ENCODE measurements at places on chromosomes 3 and 15. TPM values are rescaled to one million over a fixed set of nuclear protein-coding genes. Genes with fewer than 3 reads are reported as not detected.

Gene MINDY2
- 16.4 TPM for total RNA-seq

Gene CFAP20DC
- total RNA-seq, result 4.5 TPM

Gene MTFMT
- total RNA-seq, result 21.9 TPM

Gene MED12L
- total RNA-seq, result 1.5 TPM

Gene CCNL1
- 170 TPM for total RNA-seq

Gene ZBTB38
- total RNA-seq, result 184 TPM

Gene CFAP100
- total RNA-seq, result not detected

Gene BUB1B
- 74.5 TPM for total RNA-seq

Gene SPINK8
- not detected for total RNA-seq

Gene RPL15
- total RNA-seq, result 2,775 TPM

Gene SAMMSON
- total RNA-seq, result 3.6 TPM

Gene TP63
- not detected for total RNA-seq

Gene ATP13A4
- not detected for total RNA-seq

Gene PLSCR2
- total RNA-seq, result not detected

Gene AMOTL2
- total RNA-seq, result 230 TPM

Gene RASGRF1
- total RNA-seq, result 1.5 TPM

Gene GP5
- total RNA-seq, result not detected

Gene HACL1
- total RNA-seq, result 54.5 TPM

Gene ZPLD1
- 0.21 TPM for total RNA-seq

Gene CCR3
- not detected for total RNA-seq

Gene FGD5
- total RNA-seq, result not detected

Gene CAMK2N2
- total RNA-seq, result 0.23 TPM

Gene ZNF774
- total RNA-seq, result 1.2 TPM

Gene CCDC33
- total RNA-seq, result 1.5 TPM

Gene CD200R1
- total RNA-seq, result 0.05 TPM

Gene SERPINI1
- total RNA-seq, result 0.11 TPM

Gene RHO
- not detected for total RNA-seq

Gene ANKDD1A
- total RNA-seq, result 2.2 TPM

Gene XYLB
- 14.2 TPM for total RNA-seq

Gene TAGLN3
- total RNA-seq, result 10.9 TPM

Gene CATSPER2
- 2.0 TPM for total RNA-seq

Gene DISP2
- 1.0 TPM for total RNA-seq

Gene MBD4
- total RNA-seq, result 16.3 TPM

Gene SELENOT
- total RNA-seq, result 39.8 TPM

Gene HCLS1
- total RNA-seq, result not detected

Gene NEK10
- 1.9 TPM for total RNA-seq

Gene GOLGA8G
- total RNA-seq, result 0.34 TPM

Gene RBP2
- not detected for total RNA-seq

Gene ASB7
- 16.8 TPM for total RNA-seq

Gene SKOR1
- total RNA-seq, result 1.1 TPM

Gene SLC9A9
- total RNA-seq, result 3.3 TPM

Gene CPB1
- total RNA-seq, result not detected

Gene OR5K4
- not detected for total RNA-seq

Gene GRK7
- total RNA-seq, result not detected

Gene KLHL40
- total RNA-seq, result not detected

Gene GAP43
- total RNA-seq, result 1.9 TPM

Gene KNL1
- 26.9 TPM for total RNA-seq

Gene TGM5
- 0.66 TPM for total RNA-seq

Gene PAQR9
- total RNA-seq, result not detected

Gene DPH6
- total RNA-seq, result 36.2 TPM

Gene WNT5A
- 31.9 TPM for total RNA-seq

Gene IL5RA
- total RNA-seq, result not detected

Gene LHFPL4
- total RNA-seq, result not detected
